ENCODE measurements at places on chromosomes 3 and 15.

- DNase-seq = peak; percentile 22
These were observed 32.3 kb upstream of the APH1B start for GRCh38 chr15:63244976-63245645.

GRCh38 chr3:196694202-196694638, 17.8 kb downstream of the CEP19 start:
- DNase-seq = peak; percentile 65

DNA sequence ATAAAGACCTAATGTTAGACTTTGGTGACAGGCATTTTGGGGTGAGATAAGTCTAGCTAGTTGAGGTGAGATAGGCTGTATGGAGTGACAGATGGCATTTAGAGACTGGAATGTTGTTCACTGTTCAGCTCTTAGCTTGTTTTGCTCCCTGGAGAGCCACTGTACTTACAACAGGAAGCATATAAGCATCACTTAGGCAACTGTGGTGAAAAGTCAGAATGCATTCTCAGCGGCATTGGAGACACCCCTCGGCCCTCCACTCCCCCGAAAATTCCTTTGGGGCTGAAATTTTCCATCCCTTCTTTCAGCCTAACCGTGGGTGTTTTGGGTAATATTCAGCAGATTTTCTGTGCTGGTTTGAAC, 73.4 kb downstream of the SLCO3A1 start:
- DNase-seq = no peak

DNA sequence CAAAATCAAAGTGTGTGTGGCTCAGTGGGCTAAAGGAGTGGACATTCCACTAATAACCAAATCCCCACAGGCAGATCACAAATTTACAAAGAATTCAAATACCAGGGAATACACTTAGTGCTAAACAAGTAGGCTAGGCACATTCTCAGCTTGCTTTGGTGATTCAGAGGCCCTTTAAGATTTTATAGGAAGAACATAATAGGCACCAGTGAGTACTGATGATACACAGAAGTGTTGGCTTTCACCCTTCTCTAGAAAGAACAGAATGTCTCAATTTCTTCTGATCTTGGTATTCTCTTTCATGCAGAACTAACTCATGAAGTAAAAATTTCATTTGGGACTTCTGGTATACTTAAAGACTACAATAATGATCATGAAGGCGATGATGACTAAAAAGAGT, 55.0 kb downstream of the POLR2M start:
- DNase-seq = no peak

- no peak for DNase-seq
These were observed 28.3 kb upstream of the MINDY4B start for GRCh38 chr3:150933473-150933995.

DNA sequence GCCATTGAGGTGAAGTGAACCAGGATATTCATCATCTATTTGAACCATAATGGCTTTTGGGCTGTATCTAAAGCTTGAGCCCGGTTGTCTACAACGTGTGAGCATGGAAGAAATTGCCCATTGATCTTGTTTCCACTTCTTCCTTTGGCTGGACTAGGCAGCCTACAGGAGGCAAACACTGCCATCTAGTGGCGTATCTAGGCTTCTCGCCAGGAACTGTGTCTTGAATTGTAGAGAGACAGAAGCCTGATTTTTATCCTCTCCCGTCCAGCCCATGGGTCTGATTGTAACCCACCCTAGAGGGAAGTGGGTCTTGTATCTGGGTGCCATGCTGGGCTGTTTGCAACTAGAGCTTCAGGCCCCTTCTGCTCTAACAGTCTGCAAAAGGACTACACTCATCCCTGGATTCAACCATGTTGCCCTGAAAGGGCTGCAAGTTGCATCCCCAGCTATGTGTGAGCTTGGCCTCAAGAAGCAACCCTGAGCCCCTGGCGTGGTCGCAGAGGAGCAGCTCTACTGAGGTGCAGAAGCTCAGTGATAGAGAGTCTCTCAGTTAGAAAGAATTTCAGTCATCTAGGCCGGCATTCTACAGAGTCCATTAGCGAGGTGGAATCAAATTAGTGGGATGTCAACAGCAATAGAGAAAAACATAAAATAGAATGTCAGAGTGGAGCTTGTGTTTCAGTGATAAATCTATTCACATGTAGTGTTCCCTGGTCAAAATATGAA, 170.2 kb upstream of the UMPS start:
- peak; percentile 55 for DNase-seq

GRCh38 chr3:152474585-152474984, 205.9 kb downstream of the MBNL1 start:
- DNase-seq = no peak

DNA sequence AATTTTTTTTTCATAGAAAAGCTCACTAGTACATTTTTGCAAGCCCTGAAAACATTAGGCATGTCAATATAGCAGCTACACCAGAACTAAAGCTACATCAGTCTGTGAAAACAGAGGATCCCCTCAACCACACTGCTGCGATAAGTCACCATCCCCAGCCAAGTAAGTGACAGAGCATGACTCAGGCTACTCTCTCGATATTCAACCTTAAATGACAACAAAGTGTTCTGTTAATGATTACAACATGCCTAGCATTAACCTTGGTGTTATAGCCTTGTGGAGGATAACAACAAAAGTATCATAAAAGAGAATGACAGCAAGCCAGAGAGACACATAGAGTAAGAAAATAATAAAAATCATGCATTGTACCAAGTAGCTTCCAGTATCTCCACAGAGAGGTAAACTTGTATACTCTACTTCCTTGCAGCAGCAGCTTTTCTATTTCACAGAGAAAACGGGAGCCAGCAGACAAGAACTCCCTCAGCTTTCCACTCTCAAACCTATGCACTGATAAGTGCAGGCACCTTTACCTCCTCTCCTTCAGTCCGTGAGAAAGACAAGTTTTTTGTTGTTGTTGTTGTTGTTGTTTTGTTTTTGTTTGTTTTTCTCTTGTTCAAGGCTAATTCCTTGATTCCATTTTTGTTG, 76.6 kb downstream of the GBE1 start:
- no peak for DNase-seq

DNA sequence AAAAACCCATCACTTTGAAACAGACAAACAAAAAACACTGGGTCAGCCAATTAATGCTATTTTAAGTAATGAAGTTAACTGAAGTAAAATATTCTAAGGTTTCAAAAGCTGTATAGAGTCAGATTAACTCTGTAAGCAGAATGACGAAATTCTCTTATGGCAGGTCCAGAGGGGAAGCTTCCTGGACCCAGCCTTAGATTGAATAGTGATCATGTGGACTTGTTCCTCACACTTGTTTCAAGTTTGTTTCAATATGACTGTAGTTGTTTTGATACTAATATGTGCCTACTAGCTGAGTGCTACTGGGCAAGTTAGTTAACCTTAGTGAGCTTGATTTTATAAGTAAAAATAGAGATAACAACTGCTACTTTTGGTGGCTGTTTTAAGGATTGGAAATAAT, 32.6 kb downstream of the PLS1 start:
- no peak for DNase-seq

DNA sequence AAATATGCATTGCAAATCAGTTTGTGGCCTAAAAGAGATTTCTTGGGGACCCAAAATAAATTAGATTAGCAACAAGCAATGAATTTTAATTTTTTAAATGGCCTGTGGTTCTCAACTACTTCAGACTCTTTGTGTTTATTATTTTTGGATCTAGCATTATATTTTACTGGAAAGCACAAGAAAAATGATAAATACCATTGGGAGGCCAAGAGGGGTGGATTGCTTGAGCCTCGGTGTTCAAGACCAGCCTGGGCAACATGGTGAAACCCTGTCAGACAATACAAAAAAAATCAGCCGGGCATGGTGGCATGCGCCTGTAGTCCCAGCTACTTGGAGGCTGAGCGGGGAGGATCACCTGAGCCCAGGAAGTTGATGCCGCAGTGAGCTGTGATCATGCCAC, 13.6 kb downstream of the LACTB start:
- DNase-seq = no peak

DNA sequence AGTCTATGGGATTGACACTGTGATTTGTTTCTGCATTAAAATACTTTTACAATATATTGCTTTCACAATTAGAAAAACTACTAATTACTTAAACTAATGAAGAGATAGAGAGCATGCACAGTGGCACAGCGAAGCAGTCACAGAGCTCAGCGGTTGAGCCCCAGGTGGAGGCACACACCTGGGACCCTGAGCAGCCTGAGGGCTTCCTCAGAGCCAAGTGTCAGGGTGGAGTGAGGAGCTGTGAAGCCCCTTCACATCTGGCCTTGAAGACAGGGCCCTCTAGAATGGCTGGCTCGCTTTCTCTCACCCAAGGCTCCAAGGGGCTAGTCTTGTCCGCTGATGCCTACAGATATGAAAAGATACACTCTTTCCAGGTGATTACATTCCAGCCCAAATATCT, 287.7 kb downstream of the ZNF385D start:
- DNase-seq = no peak

DNA sequence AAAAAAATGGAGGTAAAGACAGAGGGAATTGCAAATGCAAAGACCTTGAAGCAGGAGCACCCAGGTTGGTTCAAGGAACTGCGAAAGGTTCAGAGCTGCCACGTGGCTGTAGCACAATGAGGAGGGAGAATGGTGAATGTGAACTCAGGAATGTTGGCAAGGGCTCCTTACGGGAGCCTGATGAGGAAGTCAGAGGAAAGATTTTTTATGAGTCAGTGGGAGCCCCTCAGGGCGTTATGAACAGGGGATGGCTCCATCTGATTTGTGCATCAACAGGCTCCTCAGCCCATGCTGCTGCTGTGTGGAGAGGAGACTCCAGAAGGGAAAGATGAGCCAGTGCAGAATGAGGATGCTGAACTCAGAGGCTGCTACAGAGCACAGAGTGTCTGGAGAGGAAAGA, 194.4 kb downstream of the ARRDC4 start:
- no peak for DNase-seq

GRCh38 chr3:52088445-52089367, 32.3 kb upstream of the DUSP7 start:
- DNase-seq = peak; percentile 17

GRCh38 chr3:3851621-3852323, 52.5 kb downstream of the LRRN1 start:
- no peak for DNase-seq

GRCh38 chr15:49823987-49824774, 203.3 kb downstream of the DTWD1 start:
- no peak for DNase-seq

DNA sequence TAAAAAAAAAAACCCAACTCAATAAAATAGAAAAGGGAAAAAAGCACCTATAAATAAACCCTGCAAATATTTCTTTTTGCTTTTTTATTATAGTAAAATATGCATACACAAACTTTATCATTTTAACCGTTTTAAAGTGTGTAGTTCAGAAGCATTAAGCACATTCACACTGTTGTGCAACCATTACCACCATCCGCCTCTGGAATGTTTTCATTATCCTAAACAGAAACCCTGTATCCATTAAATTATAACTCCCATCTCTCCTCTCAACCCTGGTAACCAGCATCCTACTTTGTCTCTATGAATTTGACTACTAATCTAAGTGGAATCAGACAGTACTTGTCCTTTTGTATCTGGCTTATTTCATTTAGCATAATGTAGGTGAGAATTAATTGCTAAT, 15.0 kb downstream of the CDCP1 start:
- DNase-seq = no peak

GRCh38 chr3:147367676-147368075, 38.7 kb downstream of the ZIC4 start:
- DNase-seq = no peak

DNA sequence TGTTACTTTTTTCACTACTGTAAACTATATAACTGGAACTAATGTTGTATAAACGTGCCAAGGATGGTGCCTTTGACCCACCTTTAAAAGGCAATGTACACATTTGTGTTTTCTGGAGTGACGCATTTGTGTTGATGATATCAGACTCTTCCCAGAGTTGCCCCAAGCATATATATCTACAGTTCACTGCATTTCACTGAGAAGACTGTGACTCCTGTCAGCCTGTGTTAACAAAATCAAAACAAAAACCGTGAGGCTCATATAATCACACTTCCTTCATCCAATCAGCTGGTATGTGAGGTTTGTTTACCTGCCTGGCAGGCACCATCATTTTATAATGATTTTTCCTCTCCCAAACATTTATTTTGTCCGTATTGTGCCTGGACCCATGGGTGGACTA, 117.6 kb upstream of the ROBO1 start:
- DNase-seq = no peak

- DNase-seq = no peak
These were observed 39.7 kb upstream of the LRRFIP2 start for GRCh38 chr3:37214076-37214475.

- DNase-seq = no peak
These were observed 213.3 kb upstream of the TGFBR2 start for GRCh38 chr3:30393079-30393478.

DNA sequence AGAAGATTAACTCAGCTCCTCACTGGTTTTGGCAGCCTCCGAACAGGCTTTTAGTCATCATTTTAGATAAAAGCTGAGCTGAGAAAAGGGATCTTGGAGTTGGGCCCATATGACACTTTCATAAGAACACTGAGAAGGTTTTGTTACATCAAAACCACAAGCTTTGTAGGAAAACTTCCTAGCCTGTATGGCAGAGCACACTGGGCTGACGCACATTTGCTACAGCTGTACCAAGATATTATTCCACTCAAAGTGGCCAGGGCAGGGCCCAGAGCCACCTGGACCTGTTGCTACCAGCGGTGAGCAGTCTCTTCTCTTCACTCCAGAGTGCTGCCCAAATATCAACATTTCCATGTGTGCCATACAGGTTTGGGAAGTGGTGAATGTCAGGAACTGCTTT, 160.5 kb upstream of the CCDC54 start:
- DNase-seq = no peak

DNA sequence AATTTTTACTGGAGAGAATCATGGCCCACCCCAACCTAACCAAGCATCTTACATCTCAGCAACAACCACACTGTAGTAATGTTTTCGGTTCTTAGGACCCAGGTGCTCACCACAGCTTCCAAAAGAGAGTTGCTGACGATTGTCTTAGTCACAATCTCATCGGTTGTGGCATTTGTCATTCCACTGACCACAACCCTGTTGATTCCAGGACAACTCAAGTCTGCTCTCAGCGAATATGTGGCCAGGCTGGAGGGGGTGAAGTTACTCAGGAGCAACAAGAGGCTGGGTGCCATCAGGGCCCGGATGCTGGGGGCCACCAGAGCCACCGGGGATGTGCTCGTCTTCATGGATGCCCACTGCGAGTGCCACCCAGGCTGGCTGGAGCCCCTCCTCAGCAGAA, 25.9 kb downstream of the GALNT15 start:
- no peak for DNase-seq

GRCh38 chr3:194876403-194877095, 190.9 kb downstream of the FAM43A start:
- no peak for DNase-seq

- DNase-seq = no peak
These were observed 21.4 kb downstream of the RAD54L2 start for GRCh38 chr3:51559961-51560360.

DNA sequence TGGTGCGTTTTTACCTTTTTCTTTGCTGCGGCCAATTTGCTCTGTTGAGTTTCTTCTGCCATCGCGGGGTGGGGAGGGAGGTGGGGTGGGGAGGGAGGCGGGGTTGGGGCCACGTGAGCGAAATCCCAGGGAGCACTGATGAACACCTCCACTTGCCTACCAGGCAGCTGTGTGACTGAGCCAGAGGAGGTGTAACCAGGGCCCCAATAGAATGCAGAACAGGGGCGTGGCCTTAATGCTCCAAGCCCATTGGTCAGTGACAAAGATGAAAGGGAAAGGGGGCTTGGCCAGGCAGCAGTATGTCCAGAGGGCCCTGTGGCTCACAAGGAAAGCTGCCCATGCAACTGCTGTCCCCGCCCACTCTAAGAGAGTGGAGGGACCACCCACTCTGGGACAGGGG, 21.4 kb upstream of the OR4F6 start:
- DNase-seq = no peak
